ENCODE measurements at places on chromosomes 11 and 22. TPM values are rescaled to one million over a fixed set of nuclear protein-coding genes. Genes with fewer than 3 reads are reported as not detected.

GRCh38 chr11:14500181-14500651, 605 bp upstream of the COPB1 start:
- peak; percentile 73 for DNase-seq

GRCh38 chr11:117210620-117211019, 11.4 kb downstream of the TAGLN start:
- DNase-seq: no peak

- DNase-seq: no peak
Measured at GRCh38 chr11:76096552-76096951, 109.8 kb downstream of the WNT11 start.

GRCh38 chr22:41661713-41662112, 27.0 kb downstream of the SNU13 start:
- DNase-seq: no peak

PHOX2A gene
- not detected for total RNA-seq

DNA sequence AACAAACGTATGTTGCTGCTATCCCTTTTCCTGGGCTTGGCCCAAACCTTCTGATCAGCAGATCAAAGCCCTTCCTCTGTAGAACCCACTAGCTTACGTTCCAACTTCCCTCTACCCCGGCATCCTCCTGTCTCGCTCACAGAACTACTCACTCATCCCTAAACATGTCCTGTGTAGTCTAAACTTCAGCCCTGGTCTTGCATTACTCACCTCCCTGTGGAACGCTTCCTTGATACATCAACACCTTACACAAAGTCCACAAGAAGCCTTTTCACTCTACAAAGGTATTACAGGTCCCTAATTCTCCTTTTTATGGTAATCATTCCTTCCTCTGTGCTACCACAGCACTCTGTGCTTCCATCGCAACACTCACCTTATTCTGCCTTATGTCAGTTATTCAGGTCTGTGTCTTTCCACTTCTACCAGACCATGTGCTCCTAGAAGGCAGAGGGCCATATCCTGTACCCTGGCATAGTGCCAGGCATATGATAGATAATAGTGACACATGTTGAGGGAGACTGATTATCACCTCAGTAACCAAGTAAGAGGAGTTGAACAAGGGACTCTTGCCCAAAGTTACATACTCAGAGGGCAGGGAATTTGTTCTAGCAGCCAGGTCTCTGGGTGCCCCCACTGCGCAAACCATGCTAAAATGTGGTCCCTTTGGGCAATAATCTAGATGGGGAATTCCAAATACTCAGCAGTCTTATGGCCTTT, 41.6 kb downstream of the USP35 start:
- DNase-seq: no peak

GRCh38 chr22:32701034-32701433, 100.5 kb upstream of the TIMP3 start:
- DNase-seq: no peak

DNA sequence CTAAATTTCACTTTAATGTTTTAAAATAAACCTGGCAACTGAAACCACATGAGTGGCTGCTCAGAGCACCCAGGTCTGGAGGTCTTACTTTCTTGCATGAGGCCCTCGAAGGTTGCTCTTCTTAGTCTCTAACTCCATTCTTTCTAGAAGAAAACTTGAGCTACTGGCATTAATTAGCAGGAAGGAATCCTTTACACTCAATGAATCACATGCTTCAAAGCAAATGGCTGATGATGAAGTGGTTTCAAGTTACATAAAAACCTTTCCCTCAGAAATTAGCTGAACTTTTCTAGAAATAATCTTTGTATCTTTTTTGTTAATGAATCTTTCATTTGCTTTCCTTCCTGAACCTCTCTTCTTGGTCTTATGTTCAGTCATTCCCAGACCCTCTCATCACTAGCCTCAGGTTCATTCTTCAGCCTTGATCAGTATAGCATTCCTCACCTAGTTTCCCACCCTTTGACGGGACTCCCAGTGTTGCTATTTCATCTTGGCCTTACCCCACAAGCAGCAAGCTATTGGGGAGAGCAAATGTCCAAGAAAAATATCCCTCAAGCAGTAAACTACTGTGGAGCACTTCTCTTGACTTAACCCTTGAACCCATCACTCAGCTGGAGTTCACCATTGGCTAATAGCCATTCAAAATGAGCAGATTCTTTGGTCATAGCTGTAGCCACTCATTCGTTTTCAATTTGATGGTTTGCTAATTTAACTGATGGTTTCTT, 75.1 kb downstream of the INSC start:
- DNase-seq: no peak

- no peak for DNase-seq
Measured at GRCh38 chr11:2701230-2701629, 1.4 kb upstream of the KCNQ1OT1 start.

DNA sequence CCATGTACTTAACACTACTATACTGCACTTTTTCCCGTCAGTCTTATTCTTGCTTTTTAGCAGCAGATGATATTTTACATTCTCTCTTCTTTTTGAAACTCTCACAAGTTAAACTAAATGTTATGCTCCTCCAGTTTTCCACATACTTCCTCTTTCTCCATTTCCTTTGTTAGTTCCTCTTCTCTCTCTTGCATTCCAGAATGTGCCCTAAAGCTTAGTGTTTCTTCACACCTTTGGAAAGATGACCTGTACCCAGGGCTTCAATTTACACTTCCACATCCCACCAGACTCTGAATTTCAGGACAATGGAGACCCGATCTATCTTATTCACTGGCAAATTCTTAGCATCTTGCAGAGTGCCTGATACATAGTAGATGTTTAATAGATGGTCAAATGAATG, 51.8 kb downstream of the APIP start:
- DNase-seq: no peak

DNA sequence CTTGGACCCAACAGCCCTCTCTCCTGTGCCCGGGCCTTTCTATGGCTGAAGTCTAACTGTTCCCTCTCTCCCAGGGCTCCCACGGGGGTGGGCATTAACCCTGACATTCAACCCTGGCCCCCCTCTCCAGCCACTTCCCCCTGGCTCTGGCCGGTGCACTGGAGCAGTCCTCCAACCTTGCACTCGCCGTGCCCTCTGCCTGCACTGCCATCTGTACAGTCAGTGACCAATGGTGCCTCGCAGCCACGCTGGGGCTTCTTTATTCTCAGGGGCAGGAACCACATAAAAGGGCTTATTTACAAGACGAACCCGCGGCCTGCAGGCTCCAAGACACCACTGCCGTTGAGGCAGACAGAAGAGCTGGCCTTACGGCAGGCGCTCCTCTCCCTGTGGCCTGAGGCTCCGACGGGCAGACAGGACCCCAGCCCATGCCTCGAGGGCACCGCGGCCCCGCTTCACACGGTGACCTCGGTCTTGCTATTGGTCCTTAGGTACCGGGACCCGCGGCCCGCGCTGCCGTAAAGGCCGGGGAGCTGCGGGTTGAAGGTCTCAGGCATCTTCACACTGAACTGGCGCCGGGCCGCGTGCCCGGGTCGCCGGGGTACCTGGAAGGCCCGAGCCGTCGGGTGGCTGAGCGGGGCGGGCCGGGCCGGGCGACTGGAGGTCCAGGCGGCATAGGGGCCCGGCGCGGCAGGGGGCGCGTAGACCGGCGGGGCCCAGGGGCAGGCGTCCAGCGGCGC, 5.4 kb downstream of the SHISA8 start:
- peak; percentile 56 for DNase-seq

Measured in Right ventricle myocardium inferior (tissue), 1 donor.